ENCODE measurements at places on chromosomes 6 and 20.

- DNase-seq, result no peak
These were observed 289.9 kb downstream of the KIF16B start for GRCh38 chr20:16283307-16283706.

DNA sequence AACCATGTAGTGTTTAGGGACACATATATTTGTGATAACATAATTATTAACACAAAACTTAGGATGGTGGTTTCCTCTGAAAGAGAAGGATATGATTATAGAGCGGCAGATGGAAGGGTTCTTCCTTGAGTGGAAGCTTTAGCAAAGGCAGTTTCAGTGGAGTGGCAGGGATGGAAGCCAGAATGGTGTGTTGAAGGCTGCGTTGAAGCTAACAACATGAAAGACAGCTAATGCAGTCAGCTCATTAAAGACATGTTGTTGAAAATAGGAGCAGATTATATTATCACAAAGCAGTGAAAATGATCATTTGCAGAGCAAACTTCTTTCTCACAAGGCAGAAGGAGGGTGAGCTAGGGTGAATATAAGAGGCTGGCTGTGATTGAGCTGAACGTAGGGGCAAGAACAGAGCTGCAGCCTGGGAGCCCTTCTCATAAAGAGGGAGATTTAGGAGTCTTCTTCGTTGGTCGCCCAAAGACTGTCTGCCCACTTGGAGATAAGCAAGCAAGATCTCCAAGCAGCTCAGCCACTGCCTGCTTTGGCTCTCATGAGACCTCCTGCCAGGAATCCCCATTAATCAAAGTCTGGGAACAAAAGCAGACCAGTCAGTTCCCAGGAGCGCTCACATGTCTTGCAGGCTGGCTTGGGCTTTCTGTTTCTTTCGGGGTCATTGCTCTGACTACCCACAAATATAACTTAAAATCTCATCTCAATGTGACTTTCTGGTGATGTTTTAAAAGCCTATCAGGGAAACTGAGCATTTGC, 2.6 kb upstream of the ANKRD6 start:
- no peak for DNase-seq

DNA sequence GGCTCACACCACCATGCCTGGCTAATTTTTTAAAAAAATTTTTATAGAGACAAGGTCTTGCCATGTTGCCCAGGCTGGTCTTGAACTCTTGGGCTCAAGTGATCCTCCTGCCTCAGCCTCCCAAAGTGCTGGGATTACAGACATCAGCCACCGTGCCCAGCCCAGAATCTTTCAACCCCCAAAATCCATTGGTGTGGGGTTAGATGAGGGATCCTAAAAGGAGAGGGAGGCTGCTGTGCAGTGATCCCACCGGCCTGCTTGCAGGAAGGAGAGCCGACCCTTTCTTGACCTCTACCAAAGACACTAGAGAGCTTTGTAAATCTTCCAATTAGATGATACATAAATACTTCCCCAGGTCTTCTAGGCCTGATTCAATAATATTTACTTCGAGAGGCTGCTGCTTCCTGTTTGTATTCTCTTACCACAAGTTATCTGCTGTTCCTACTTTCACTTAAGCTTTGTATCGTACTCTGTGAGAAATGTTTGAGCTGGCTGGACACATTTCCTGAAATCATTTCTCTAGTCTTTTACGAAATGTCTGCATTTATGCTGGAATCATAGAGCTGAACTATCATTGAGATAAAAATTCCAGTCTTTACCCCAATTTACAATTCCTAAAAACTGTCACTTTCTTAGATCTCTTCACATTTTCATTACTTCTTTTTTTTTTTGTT, 49.3 kb upstream of the IER3 start:
- DNase-seq, result peak; percentile 49

DNA sequence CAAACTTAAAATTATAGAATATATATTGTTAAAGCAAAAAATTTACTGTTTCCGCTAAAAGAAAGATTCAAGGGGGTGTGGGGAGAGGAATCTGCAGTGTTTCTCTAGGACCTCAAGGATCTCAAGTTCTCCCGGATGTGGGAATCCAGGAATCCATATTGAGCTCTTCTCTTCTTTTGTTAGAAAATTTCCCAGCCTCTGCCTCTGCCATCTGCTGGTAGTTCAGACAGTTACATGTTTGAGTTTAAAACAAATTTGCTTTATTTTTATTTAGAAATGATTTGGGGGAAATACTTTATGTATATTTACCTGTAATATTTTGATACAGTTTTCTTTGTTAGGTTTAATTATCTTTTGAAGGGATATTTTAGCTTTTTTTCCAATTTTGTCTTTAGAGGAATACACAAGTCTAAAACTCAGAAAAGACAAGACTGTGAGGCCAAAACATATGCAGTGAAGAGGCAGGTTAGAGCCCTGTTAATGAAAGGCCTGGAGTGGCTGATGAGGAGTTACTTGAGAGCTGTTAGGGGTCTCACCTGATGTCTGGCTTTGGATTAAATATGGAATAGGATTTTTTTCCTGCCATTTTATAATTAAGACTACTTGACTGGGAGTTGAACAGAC, 268.8 kb downstream of the ARID1B start:
- peak; percentile 81 for DNase-seq

DNA sequence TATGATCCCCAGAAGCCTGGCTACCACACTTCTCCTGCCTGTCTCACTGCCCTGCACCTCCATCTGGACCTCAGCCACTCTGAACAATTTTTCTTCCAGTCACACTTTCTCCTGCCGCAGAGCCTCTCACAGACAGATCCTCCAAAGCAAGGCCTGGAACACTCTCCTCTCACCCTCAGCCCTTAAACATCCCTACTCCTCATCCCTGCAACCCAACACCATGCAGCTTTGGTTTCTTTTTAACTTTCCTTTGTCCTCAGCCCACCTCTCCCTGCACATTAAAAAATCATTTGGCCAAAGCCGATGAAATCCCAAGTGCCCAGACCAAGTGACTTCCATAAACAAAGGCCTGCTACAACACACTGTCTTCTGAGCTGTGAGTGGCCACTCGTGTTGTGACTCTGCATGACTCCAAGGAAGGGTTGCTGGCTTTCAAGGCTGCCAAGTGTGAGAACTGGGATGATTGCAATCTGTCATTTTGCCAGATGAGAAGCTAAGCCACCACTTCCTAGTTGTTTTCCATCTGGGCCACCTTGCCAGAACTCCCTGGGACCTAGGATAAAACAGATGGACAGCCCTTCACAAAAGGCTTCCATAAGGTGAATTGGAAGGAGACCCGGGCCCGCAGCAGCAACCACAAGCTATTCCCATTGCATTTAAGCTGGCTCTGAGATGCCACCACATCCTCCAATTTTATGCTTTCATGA, 144.4 kb upstream of the SSTR4 start:
- no peak for DNase-seq

- DNase-seq, result no peak
These were observed 88.0 kb upstream of the SOX4 start for GRCh38 chr6:21505574-21505990.

DNA sequence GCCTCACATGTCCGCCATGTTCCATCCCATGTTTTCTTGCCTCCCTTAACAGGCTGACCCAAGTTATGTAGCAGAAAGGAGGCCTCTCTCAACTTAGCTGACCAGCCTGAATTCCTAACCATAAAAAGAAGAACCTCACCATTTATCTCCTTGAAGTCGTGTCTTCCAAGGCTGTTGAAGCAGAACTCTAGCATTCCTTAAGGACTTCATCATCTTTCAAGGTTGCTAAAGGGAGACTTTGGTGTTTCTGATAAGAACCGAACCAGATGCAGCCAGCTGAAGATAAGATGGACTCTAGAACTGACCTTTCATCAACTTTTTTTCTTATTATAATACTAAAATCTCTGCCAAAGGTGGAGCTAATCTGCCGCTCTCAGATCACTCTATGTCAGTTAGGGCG, 571.7 kb upstream of the SLC35B3 start:
- DNase-seq, result no peak

DNA sequence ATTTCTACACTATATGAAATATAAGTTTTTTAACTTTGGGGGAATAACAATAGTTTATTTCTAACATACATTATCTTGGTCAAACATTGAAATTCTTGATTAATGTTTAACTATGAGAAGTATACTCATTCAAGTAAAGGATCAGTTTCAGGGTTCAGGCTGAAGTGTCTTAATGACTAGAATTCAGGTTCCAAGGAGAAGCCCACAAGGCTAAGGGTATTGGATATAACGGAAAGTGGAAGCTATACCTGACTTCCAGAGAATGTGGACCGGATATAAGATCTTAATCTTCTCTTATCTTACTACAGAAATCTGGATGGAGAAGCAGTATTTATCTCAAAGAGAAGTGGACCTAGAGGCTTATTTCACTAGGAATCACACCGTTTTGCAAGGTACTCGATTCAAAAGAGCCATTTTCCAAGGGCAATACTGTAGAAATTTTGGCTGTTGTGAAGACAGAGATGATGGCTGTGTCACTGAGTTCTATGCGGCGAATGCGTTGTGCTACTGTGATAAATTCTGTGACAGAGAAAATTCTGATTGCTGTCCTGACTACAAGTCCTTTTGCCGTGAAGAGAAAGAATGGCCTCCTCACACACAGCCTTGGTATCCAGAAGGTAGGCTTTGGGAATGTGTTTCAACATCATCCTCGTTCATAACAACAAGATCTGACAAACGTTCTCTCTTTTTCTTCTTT, at the start of gene TINAG:
TSS of gene TINAG (plus strand) at position 153 of the 697 bp plus-strand sequence. CDS start at position 263, 110 bp downstream.
- no peak for DNase-seq

DNA sequence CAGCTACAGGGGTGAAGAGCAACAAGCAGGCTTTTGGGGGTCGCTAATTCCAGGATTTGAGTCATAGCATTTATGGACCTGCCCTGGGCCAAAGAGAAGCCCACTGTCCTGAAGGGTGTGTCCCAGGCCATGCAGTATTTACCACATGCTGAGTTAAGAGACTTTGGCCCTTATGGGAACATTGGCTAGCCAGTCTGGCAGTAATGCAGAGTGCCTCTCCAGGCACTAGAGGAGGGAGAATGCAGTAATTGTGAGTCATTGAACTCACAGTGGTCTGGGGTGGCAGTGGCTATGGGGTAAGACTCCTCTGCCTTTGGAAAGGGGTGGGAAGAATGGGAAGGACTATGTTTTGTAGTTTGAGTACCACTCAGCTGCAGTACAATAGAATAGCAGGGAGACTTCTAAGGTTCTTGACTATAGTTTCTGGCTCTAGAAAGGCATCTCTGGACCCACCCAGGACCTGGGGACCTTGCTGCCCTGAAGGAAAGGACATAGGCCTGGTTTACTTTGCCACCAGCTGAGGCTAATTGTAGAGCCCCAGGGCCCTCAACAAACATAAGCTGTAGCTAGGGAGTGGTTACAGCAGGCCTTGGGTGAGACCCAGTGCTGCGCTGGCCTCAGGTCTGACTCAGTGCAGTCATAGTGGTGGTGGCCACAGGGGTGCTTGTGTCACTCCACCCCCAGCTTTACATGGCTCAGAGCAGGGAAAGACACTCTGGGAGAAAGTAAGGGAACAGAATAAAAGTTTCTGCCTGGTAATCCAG, 520.9 kb downstream of the HTR1B start:
- DNase-seq, result no peak

Data from fibroblast of mammary gland (primary cell).